ENCODE measurements at places on chromosomes 3 and 15.

- no peak for DNase-seq
Measured at GRCh38 chr15:31264559-31265089, 62.0 kb upstream of the KLF13 start.

DNA sequence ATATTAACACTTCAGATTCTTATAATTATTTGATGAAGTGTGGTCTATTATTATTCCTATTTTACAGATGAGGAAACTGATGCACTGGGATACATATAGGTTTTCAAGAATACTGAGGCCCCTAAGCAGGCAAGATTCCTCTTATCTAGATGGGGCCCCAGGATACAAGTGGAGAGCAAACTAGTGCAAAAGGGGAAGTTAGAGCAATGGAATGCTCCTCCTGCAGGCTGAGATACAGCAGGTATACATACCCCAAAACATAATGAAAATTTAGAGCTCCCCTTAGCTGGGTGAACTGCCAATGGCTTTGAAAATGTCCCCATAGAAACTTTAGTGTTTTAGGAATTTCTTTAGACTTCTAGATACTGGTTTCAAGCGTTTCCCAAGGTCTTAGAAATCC is 247.1 kb downstream of the CHST2 start:
- no peak for DNase-seq

DNA sequence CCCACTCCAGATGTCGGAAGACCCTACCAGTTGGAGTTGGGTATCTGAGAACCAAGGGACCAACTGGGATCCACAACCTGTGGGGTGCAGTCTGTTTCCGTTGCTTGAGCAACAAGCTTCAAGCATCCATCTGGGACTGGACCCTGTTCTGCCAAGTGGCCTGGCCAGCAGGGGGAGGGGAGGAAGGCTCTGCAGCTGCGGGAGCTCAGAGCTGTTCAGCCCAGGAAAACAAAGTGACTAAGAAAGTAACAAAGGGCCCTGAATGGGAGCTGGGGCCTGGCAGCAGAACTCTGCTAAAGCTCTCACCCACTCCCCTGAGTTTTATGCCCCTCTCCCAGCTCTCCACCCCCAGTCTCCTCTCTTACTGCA is 2.7 kb downstream of the TYRO3 start:
- DNase-seq = no peak

DNA sequence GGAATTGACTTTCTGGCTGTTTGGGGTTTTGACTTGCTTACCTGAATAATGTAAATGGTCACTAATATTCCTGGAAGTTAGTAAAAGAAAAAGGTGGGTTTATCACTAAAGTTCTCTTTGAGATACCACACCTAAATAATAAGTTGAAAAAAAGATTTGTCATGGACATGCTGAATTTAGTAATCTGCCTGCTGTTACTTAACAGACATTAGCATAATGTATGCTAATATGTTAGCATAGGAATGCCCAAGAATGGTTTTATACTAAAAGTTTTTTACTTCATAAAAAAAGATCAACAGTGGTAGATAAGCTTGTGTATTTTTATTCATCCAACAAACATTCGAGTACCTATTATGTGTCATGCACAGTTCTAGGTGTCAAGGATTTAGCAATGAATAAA is 36.5 kb downstream of the GMPS start:
- no peak for DNase-seq

GRCh38 chr3:128068156-128068620 is 16.0 kb downstream of the SEC61A1 start:
- no peak for DNase-seq

DNA sequence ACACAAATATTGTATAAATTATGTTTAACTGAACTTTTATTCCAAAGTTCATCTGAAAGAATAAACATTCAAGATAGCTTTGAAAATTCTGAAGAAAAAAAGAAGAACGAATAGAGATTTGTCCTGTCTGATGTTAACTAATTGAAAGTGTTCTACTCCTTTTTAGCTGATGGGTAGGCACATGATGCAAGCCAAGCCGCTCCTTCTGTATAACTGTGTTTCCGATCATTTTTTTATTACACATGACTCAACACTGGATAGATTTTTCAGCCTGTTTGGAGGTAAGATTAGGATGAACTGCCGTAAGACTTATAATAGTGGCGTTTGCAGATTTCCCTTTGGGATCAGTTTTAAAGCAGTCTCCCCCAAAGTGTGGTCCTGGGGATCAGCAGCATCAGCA is 19.0 kb downstream of the NSUN3 start:
- DNase-seq = no peak

GRCh38 chr3:58349792-58350626 is 17.3 kb downstream of the PXK start:
- no peak for DNase-seq

DNA sequence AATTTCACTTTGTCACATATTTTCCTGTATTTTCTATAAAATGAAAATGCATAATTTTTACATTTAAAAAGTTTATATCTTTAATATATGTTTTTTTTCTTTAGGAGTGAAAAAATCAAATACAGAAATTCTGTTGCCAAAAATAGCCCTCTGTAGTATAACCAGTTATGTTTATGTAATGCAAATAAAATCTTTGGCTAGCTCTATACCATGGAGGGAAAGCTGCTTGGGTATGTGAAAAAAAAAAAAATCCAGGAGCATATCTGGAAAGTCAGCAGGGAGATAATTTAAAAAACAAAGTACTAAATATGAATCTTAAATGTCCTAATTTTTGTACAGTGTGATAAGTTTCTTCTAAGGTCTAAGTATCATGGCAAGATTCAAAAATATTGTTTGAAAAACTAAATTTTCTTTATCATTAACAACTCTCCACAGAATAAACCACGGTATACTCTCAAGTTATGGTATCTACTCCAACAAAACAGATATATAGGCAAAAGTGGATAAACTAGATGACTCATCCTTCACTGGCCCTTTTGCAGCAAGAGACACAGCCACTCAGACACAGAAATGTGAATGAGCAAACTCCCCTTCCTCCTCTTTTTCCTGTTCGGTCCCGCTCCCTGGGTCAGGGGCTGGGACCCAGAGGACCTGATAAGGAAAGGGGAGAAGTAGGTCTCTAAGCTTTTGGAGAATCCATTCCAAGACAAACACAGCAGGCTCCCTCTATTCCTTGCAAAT is 66.6 kb downstream of the PDZRN3 start:
- no peak for DNase-seq

DNA sequence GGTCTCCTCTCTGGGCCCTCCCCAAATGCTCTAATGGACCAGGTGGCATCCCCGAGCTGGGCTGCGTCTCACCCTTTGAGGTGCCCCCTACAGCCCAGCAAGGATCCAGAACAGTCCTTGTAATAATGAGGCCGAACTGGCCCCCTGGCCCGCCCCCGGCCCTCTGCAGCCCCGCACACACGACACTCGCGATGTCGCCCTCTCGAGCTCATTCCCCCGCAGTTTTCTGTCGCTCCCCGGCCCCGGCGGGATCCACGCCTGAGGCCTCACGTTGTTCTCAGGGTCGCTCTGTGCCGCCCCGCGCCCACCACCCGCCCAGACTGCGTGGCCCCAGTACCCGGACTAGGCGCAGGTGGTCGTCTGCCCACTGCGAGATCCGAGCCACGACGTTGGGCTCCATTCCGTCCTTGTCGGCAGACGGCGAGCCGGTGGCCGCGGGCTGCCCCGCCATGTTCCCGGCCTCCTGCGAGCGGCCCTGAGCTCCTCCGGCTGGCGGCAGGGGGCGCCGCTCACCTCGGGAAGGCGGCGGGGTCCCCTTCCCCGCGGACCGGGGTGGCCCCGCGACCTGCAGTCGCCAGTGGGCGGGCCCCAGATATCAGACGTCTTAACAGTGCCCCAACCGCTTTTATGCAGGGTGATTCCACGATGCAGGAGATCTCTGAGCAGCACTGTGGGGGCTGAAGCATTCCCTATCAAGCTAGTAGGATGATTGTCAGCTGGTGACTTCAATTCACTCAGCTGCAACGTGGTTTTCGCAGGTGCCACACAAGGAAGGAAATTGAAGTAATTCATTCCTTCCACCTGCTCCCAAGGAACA is at the start of gene C3orf33:
Gene C3orf33, minus strand, starts transcription at position 477 of the 817 bp plus-strand sequence. Its CDS starts 26 bp downstream, at position 451.
- DNase-seq = no peak

GRCh38 chr15:60620708-60621107 is 141.8 kb upstream of the ICE2 start:
- no peak for DNase-seq

- no peak for DNase-seq
Measured at GRCh38 chr3:37862219-37862902, 681 bp downstream of the CTDSPL start.

Data from cortex of kidney (tissue), 1 donor.